Endodermal cell (in vitro differentiated cells): ENCODE measurements at places on chromosomes 4 and X. TPM values are rescaled to one million over a fixed set of nuclear protein-coding genes. Genes with fewer than 3 reads are reported as not detected.

The SUPT20HL2 gene
- total RNA-seq, result not detected in 2 replicates

The AWAT2 gene
- not detected in 2 replicates for total RNA-seq

The SSX2B gene
- total RNA-seq, result not detected in 2 replicates

The EDA2R gene
- total RNA-seq, result 1.7 and 2.0 TPM in 2 replicates

The CFAP47 gene
- 0.18 and 0.26 TPM in 2 replicates for total RNA-seq

The HGFAC gene
- 0.47 TPM in 1 of 2 replicates, not detected in the other for total RNA-seq

The TEX13D gene
- not detected in 2 replicates for total RNA-seq

The C1QTNF7 gene
- total RNA-seq, result not detected in 2 replicates

The FGB gene
- not detected in 2 replicates for total RNA-seq

The USP27X gene
- 7.1 TPM in 2 replicates for total RNA-seq

The SRPK3 gene
- not detected in 3 replicates for total RNA-seq

The AR gene
- 1.0 to 1.7 TPM (median 1.5 TPM) in 3 replicates for total RNA-seq

The ACSL4 gene
- 45.1 and 47.9 TPM in 2 replicates for total RNA-seq

The MAGT1 gene
- 40.0 to 54.4 TPM (median 45.5 TPM) in 3 replicates for total RNA-seq

The IQCM gene
- total RNA-seq, result not detected in 2 replicates

The TMEM150C gene
- total RNA-seq, result 19.5 and 29.3 TPM in 2 replicates

The PPARGC1A gene
- total RNA-seq, result 10.2 to 13.9 TPM (median 13.4 TPM) in 3 replicates

The NPY2R gene
- total RNA-seq, result 0.14 TPM in 1 of 2 replicates, not detected in the other

The AFM gene
- total RNA-seq, result not detected in 3 replicates

The FHL1 gene
- total RNA-seq, result 19.3 to 34.3 TPM (median 26.4 TPM) in 3 replicates

The SLC30A9 gene
- total RNA-seq, result 64.1 and 66.9 TPM in 2 replicates

The SSX1 gene
- not detected in 2 replicates for total RNA-seq

The SPANXA2 gene
- total RNA-seq, result not detected in 2 replicates

The PNCK gene
- 12.9 to 29.8 TPM (median 13.8 TPM) in 3 replicates for total RNA-seq

The F8A3 gene
- 5.4 and 6.2 TPM in 2 replicates for total RNA-seq

The PGK1 gene
- total RNA-seq, result 296 and 306 TPM in 2 replicates

The GAGE2A gene
- total RNA-seq, result not detected in 3 replicates

The SMIM10 gene
- 1.2 and 1.6 TPM in 2 replicates for total RNA-seq
